ENCODE measurements at places on chromosomes 7 and 10.

GRCh38 chr7:74026903-74027682, 880 bp upstream of the ELN start:
- DNase-seq, result no peak

DNA sequence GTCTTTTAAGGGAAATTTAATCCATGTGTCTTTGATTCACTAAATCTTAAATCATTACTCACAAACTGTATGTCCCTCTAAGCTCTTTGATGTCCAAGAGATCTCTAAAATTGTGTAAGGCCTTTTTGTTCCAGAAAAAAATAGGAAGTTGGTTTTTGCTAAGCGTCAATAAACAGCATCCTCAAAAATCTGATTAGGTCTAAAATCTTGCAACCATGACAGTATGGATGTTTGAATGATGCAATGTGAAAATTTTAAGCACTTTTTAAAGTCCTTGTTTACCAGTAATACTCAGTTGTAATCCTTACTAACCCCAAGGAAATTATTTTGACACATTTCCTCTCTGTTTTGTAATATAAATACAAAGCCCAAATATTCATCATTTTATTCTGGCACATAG, 6.8 kb downstream of the MET start:
- DNase-seq, result no peak

DNA sequence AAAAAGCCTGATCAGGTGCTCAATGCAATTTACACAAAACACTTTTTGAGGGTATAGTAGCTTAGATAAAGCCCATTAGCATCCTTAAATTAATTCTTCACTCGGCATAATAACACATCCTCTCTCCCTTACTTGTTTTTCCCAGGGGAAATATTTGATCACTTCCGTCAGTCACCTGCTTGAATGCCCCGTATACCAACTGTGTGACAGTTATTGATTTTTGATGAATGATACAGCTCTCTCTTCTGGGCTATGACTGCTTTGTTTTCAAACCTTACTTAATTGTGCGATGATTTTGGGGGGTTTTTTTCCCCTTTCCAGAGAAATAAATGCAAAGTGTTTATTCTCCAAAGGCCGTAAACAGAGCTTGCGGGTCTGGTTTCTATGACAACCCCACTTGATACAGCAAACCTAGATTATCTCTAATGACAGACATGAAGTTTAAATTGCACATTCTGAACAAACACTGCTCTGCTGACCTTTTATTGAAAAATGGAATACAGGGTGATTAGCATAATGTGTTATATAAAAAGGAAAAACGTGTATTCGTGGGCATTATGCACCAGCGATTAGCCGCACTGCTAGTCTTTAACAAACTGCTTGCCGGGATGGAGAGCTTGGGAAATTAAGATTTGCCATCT, 78.4 kb upstream of the NANOS1 start:
- no peak for DNase-seq

DNA sequence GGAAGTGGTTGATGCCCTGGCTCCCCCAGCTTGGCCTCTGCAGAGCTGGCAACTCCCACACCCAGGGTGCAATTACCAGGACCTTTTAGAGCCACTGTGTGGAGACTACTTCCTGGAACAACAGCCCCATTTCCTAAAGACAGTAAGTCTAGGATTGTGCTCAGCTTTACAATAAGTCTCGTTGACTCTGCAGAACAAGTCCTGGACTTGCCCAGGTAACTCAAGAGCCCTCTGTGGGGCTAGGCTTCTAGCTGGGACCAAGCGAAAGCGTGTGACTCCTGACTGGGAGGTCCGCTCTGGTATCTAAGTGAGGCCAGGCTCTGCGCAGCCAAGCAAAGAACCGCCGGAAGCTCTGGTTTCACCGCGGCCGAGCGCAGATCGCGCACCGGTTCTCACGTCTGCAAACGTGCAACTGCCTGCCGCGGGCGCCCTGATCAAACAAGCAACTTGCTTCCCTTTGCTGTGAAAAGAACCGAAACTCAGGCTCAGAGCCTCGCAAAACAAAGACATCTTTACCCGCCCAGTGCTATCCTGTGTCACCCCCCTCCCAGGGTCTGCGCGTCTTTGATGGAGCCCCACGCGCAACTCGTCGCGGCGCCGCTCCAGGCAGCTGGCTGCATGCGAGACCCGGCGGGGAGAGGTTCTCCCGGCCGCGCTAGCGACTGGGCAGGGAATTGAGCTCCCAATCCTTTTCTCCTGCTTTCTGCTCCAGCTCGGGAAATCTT, 4.4 kb upstream of the PDLIM1 start:
- DNase-seq, result peak; percentile 58

- no peak for DNase-seq
Observed at GRCh38 chr7:158228986-158229385, 358.6 kb downstream of the PTPRN2 start.

GRCh38 chr10:91800756-91801155, 2.5 kb downstream of the TNKS2 start:
- DNase-seq, result no peak

GRCh38 chr7:21429786-21430574, 2.1 kb downstream of the SP4 start:
- DNase-seq, result no peak

GRCh38 chr10:43890124-43890523, 241.4 kb upstream of the ZNF32 start:
- DNase-seq, result no peak

GRCh38 chr7:11584406-11585031, 247.5 kb downstream of the THSD7A start:
- DNase-seq, result no peak

GRCh38 chr10:111934931-111935330, 248.6 kb downstream of the GPAM start:
- DNase-seq, result no peak

DNA sequence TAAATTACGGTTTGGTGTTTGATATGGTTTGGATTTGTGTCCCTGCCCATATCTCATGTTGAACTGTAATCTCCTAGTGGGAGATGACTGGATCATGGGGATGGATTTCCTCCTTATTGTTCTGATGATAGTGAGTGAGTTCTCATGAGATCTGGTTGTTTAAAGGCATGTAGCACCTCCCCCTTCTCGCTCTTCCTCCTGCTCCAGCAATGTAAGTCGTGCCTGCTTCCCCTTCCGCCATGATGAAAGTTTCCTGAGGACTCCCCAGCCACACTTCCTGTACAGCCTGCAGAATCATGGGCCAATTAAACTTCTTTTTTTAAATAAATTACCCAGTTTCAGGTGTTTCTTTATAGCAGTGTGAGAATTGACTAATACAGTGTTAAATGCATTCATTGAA, 116.6 kb downstream of the DOCK4 start:
- no peak for DNase-seq

GRCh38 chr10:31099094-31099493, 67.4 kb upstream of the ZNF438 start:
- DNase-seq, result no peak

DNA sequence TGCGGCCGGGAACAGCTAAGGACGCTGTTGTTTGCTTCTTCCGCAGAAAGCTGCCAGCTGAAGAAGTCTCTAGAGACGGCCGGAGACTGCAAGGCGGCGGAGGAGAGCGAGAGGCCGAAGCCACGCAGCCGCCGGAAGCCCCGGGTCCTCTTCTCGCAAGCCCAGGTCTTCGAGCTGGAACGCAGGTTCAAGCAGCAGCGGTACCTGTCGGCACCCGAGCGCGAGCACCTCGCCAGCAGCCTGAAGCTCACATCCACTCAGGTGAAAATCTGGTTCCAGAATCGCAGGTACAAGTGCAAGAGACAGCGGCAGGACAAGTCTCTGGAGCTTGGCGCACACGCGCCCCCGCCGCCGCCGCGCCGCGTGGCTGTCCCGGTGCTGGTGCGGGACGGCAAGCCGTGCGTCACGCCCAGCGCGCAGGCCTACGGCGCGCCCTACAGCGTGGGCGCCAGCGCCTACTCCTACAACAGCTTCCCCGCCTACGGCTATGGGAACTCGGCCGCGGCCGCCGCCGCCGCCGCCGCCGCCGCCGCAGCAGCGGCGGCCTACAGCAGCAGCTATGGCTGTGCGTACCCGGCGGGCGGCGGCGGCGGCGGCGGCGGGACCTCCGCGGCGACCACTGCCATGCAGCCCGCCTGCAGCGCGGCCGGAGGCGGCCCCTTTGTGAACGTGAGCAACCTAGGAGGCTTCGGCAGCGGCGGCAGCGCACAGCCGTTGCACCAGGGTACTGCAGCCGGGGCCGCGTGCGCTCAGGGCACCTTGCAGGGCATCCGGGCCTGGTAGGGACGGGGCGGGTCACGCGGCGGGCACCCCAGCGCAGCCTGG, 2.4 kb downstream of the NKX2-3 start:
- peak; percentile 31 for DNase-seq

- no peak for DNase-seq
Observed at GRCh38 chr7:153087498-153087897, 327.9 kb downstream of the ACTR3B start.

DNA sequence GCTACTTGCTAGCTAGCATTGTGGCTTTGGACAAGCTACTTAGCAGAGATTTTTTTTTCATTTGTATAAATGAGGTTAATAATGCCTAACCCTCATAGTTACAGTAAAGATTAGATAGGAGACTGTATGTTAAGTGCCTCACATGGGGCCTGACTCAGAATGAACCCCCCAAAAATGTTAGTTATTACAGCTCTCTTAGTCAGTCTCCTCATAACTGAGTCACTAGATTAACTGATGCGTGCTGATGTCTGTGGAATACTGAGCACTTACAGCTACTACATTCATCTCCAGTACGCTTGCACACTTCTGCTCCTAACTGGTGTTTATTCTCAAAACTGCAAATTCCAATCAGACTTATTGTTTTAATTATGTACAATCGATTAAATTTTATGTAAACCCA, 315.3 kb downstream of the SNX13 start:
- no peak for DNase-seq

GRCh38 chr10:33290321-33291052, 44.0 kb downstream of the NRP1 start:
- DNase-seq, result no peak

- DNase-seq, result peak; percentile 1
Observed at GRCh38 chr10:100183481-100183880, 2.3 kb downstream of the ERLIN1 start.

DNA sequence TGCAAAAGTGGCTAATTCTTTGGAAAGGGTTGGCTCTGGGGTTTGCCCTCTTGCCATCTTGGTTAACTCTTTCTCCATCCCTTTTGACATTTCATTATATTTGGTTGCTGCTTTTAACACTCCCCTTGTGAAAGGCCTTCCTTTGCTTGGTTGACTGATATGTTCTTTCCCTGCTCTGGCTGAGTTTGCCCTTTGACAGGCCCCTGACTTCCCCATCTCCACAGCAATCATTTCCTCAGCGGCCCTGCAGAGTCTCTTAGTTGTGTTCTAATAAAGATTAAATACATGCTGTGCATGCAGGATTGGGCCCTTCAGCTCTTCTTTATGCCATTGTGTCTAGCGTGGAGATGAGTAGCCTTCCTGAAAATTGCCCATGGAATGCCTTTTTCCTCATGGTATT, 84.5 kb upstream of the CSTF2T start:
- DNase-seq, result no peak

DNA sequence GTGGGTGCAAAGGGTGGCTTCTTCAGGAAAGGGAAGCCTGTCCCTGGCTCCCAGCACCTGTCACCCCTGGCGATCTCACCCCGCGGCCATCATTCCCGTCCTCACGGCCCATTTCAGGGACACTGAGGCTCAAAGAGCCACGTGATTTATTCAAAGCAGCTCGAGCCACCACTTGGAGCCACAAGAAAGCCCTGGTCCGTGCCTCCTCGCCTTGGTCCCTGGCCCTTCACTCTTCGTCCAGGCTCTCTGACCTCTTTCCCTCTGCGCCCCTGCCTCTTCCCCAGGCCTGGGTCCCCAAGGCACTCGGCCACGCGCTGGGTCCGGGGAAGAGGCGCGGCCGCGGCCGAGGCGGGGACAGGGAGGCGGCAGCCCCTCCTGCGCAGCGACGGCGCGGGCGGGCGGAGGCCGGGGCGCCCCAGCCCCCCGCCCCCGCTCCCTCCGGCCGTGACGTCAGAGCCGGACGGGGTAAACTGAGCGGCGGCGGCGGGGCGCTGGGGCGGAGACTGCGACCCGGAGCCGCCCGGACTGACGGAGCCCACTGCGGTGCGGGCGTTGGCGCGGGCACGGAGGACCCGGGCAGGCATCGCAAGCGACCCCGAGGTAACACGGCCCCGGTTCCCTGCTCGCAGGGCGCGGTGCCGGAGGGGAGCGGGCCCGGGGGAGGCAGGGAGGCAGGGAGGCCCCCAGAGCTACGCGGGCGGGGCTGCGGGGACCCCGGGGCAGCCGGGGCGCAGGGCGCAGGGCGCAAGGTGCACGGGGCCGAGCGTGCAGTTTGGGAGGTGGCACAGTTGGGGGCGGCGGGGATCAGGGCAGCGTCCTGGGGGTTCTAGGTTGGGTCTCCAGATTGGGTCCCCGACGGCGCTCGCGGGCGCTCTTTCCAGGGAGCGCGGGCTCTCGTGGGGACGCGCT, at the start of gene SLC18A2:
TSS of gene SLC18A2 (plus strand) at position 494 of the 909 bp plus-strand sequence. CDS start 580 bp downstream, outside the sequence.
- no peak for DNase-seq

DNA sequence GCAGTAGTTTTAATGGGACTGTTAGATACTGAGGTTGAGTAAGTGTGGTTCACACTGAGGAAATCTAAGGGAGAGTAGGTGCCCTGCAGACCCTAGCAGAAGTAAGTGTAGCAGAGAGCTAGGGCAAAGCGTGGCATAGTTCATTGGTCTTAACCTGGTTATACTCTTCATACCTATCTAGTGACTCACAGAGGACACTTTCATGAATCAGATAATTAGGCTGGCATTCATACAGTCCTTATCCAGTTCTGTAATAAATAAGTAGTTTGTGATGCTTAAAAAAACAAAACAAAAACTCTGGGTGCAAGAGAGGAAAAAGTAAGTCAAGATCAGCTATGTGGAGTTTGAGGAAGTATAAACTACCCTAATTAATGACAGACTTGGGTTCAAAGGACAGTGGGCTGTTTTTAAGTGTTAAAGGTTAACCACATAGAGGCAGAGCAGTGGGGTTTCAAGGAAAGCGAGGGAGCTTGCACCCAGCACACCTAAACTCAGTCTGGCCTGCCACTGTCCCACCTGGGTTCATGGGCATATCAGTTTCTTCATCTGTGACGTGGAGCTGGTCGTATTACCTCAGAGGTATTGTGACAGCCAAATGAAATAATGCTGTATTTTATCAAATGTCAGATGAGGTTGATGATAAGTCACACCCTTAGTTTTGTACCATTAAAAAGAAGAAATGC, 27.1 kb downstream of the LMTK2 start:
- DNase-seq, result no peak

- no peak for DNase-seq
Observed at GRCh38 chr10:61903221-61903927, 1.9 kb downstream of the ARID5B start.

GRCh38 chr10:78602201-78602932, 466.4 kb upstream of the ZMIZ1 start:
- no peak for DNase-seq

GRCh38 chr10:5462841-5463293, 36.5 kb downstream of the CALML5 start:
- no peak for DNase-seq
